Activated CD4-positive, alpha-beta T cell treated with anti-CD3 and anti-CD28 coated beads, Interleukin-10, Interleukin-2, amounts not matched to agents 100 ng/mL and 50 ng/mL, durations not matched to agents 16 hours and 8 hours (primary cell): ENCODE measurements at places on chromosomes 13 and 19.

- DNase-seq: no peak
These were observed 6.3 kb downstream of the CDADC1 start for GRCh38 chr13:49254007-49254406.

GRCh38 chr13:34430294-34430693 is 511.8 kb upstream of the NBEA start:
- no peak for DNase-seq

GRCh38 chr19:32652894-32653598 is 21.9 kb downstream of the ANKRD27 start:
- DNase-seq: no peak

DNA sequence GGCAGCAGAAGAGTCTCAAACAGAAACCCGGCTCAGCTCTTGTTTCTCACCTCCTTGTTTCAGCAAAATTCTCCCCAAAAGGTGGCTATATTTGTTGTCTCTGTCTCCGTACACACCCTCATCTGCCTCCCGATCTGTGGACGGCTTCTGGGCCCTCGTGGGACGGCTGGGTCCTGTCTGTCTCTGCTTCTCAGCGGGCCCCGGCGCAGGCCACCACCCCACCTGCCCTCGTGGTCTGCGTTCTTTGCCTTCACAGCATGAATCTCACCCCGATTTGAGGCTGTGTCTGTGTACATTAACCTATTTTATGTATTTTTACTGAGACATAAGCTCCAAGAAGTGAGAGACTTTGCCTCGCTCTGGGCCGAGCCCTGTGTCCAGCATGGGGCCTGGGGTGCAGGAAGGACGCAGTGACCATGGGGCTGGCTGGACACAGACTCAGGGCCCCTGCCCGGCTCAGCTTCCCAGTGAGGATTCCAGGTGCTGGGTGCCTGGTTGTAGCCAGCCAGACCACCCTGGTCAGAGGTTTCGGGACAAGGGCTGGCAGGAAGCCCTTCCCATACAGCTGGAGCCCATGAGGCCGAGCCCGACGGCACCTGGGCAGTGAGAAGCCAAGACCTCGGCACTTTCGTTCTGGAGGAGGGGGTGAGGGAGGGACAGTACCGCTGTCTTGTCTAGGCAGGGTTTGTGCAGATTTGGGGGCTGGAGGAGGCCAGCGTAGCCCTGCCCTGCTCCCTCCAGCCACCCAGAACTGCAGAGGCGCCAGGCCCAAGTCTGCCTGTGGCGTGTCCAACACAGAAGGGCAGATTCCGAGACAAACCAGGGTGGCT is 78.5 kb upstream of the MCF2L start:
- DNase-seq: no peak

DNA sequence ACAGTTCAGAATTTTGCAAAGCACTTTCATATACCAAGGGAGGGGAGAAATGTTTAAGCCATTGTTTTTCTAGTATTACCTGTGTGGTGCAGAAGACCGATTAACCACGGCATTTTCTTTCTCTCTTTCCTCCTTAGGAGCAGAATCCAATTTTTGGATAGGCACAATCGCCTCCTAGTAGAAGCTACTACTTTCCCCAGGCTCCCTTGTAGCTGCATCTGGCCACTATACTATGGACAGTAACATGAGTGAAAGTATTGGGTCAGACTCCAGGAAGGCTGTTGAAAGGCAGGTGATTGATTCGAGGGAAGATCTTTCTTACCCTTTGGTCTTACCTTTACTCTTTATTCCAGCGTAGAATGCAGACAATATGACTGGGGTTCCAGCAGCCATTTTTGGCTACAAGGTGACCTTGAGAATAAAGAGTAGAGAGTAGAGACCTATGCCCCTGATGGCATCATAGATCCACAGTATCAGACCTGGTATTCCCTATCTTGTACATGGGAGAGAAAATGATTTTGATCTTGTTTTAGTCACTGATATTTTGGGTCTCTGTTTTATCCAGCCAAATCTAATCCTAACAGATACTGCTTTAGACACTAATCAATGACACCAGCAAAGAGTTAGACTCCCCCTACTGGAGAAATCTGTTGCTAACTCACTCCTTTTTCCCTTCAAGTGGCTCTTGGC is 77.0 kb downstream of the LRRC63 start:
- DNase-seq: peak; percentile 77

GRCh38 chr13:59979589-59979988 is 184.1 kb downstream of the DIAPH3 start:
- no peak for DNase-seq

DNA sequence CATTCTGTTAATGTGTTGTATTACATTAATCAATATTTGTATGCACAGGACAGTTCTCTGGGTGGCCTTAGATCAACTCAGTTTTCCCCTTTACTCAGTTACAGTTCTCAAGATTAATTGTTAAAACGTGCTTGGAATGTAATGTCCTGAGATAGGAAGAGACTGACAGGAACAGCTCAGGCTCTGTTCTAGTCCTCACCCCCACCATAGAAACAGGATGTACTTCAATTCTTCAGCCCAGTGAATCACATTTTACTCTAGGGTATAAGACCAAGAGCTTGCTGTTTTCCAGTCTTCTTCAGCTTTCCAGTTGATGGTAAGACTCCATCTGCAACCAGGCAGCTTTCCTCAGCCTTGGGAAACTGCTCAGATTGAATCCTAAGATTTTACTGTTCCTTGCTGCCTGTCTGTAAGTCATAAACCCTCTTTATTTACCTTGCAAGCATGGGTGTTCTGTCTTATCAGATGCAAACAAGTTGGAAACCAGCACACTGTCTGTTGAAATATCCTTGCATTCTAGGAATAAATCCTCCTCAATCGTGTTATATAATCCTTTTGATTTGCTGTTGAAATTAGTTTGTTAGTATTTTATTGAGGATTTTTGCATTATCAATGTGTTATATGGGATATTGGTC is 836.9 kb upstream of the PCDH9 start:
- DNase-seq: no peak

- peak; percentile 14 for DNase-seq
These were observed 694 bp downstream of the CLN5 start for GRCh38 chr13:76992548-76993001.

GRCh38 chr19:16373989-16374388 is 49.4 kb downstream of the KLF2 start:
- DNase-seq: no peak

DNA sequence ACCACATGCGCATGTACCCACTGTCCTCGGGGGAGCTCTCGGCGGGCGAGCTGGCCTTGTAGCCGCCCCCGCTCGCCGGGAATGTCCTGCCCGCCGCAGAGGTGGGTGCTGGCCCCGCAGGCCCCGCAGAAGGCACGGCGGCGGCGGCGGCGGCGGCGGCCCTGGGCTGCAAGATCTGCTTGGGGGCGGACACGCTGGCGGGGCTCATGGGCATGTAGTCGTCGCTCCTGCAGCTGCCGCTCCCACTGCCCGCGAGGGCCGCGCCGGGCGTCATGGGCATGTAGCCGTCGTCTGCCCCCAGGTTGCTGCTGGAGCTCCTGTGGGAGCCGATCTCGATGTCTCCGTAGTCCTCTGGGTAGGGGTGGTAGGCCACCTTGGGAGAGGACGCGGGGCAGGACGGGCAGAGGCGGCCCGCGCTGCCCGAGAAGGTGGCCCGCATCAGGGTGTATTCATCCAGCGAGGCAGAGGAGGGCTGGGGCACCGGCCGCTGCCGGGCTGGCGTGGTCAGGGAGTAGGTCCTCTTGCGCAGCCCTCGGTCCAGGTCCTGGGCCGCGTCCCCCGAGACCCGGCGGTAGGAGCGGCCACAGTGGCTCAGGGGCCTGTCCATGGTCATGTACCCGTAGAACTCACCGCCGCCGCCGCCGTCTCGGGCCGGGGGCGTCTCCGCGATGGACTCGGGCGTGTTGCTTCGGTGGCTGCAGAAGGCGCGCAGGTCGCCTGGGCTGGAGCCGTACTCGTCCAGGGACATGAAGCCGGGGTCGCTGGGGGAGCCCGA is 2.4 kb downstream of the IRS2 start:
- DNase-seq: no peak

DNA sequence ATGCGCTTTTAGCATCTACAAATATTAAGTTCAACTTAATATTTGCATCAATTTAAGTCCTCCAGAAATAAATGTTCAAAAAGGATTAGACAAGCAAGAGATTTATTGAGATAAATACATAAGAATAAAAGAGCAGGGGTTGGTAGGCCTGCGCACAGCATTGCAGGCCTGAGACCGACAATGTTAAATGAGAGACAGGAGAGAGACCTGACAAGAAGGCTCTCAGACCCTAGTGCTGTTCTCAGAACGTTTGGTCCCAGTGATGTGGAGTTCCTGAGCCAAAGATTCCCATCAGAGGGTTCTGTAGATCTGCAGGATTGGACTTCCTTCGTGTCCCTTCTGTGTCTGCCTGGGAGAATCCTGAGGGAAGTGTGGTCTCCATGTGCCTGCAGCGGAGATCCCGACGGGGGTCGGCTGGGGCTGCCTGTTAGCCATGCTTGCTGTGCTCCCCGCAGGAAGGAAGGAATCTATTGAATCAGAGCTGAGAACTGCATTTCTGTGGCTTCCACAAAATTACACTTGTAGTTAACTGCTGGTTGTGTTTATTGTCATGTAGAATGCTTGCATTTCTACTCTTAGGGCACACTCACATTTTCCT is 369.9 kb upstream of the SLC10A2 start:
- DNase-seq: no peak

DNA sequence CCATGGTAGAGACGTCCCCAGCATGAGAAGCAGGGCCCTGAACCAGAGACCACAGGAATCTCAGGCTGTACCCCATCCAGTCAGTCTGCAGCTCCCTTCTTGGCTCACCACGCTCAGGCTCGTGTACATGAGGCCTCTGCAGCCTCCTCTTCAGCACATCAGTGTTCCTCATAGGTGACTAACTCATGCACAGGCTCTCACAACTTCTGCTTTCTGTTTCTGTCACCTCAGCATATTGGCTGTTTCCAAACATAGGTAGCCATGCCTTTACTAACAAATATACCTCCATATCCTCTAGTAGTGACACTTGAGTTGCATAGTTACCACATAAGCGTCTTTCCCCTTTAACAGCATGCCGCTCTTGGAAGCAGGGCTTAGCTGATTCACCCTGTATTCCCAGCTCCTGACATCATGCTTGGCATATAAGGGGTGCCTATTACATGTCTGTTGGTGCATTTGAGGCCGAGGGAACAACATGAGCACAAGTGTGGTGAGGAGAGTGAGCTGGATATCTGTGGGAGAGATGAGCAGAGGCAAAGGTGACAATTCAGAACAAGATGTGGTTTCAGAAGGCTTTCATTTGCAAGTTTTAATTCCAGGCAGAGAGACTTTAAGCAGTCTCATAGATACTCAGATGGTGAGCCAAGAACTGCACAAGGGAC is 16.7 kb downstream of the ZNF473 start:
- DNase-seq: no peak

- peak; percentile 83 for DNase-seq
These were observed 781 bp downstream of the QPCTL start for GRCh38 chr19:45693106-45693788.

DNA sequence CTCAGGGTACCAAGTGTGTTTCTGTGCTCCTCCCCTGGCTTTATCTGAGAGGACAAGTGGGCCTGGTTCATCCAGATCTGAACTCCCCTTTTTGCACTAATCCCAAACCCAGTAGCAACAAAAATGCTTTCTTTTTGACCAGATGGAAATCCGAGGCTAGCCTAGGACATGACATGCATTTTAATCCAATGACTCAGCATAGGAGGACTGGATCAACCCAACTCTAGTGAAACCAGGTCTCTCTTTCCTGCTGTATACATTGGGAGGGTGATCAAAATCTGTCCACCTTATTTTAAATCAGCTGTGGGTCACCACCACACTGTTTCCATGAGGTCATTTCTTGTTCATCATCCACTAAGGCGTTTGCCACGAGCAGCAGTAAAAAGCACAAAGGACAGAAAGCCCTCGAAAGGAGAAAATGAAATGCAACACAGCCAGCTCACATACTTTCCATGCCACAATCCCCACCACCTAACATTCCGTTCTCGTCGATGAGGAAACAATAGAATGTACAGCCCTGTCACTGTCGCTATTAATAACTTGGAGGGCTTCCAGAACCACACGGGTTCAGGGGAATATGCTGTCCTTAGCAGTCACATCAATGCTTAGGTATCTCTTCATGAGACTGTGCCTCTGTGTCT is 543.0 kb downstream of the IRS2 start:
- no peak for DNase-seq

DNA sequence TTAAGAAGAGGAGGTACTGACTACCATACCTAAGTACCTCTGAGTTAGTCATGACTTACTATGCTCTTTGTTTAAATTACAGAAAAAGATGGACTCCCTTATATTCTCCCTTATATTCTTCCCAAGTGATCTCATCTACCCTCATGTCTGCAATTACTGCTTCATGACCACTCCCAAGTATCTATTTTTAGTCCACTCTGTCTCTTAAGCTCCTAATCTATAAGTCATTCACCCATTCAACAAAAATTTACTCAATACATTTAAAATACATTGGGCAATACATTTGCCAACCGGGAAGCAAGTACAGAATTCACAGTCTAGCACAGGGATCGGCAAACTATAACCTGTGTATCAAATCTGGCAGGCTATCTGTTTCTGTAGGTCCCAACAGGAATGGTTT is 42.6 kb downstream of the KPNA3 start:
- DNase-seq: no peak

GRCh38 chr13:97573011-97573410 is 139.0 kb downstream of the RAP2A start:
- DNase-seq: no peak

- no peak for DNase-seq
These were observed 2.6 kb upstream of the LRP3 start for GRCh38 chr19:33191501-33191900.

GRCh38 chr19:13334801-13335481 is 171.3 kb downstream of the CACNA1A start:
- DNase-seq: no peak

DNA sequence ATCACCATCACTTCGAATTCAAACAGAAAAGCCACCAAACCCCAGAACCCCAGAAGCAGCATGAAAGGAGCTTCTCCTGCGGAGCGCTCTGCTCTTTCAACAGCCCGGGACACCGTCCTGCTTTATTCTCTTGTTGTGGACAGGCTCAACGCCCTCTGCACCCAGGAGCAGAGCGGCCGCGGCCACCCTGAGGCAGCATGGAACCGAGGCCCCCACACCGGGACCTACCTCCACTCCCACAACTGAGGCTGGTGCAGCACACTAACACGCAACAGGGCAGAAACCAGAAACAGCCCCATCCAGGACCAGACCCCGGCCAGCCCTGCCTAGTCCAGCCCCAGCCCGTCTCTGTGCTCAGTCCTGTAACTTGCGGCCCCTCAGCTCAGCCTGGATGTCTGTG is 7.2 kb downstream of the AP3D1 start:
- no peak for DNase-seq

GRCh38 chr19:17836530-17836929 is 11.3 kb downstream of the JAK3 start:
- DNase-seq: no peak

- DNase-seq: peak; percentile 47
These were observed 27.4 kb downstream of the ZNF20 start for GRCh38 chr19:12112701-12113100.

GRCh38 chr19:18733196-18733647 is 49.7 kb downstream of the CRTC1 start:
- DNase-seq: no peak

- DNase-seq: no peak
These were observed 101.7 kb downstream of the SLC7A1 start for GRCh38 chr13:29493796-29494195.

GRCh38 chr19:3761382-3762129 is at the start of gene APBA3:
Gene APBA3 (minus strand): TSS chr19:3761692. CDS start chr19:3760264, 1,428 bp downstream.
- DNase-seq: peak; percentile 98

GRCh38 chr19:35031072-35031881 is 1.0 kb downstream of the SCN1B start:
- no peak for DNase-seq
